NCI-H345 (cell line): ENCODE measurements at places on chromosomes 5 and 9.
A peak's percentile ranks its signal among the peaks of the same experiment; 100 is the strongest.

DNA sequence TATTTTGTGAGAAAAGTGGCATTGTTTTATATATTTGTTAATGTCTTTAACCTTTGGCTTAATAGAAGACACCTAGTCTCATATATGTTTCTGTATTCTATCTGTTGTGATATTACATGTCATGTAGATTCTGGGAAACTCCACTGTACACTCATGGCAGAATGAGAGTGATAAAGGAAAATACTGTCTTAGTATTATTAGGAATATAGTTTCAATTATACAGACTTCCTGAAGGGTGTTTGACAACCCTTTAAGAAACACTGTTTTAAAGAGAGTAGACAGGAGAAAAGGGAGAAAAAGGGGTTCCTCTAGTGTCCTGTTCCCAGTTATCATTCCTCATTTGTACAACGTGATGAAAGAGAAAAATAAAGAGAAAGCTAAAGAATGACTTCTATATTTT, 42.1 kb upstream of the SPEF2 start:
- DNase-seq = no peak

GRCh38 chr9:72615931-72616330, 94.5 kb downstream of the TMC1 start:
- no peak for DNase-seq

DNA sequence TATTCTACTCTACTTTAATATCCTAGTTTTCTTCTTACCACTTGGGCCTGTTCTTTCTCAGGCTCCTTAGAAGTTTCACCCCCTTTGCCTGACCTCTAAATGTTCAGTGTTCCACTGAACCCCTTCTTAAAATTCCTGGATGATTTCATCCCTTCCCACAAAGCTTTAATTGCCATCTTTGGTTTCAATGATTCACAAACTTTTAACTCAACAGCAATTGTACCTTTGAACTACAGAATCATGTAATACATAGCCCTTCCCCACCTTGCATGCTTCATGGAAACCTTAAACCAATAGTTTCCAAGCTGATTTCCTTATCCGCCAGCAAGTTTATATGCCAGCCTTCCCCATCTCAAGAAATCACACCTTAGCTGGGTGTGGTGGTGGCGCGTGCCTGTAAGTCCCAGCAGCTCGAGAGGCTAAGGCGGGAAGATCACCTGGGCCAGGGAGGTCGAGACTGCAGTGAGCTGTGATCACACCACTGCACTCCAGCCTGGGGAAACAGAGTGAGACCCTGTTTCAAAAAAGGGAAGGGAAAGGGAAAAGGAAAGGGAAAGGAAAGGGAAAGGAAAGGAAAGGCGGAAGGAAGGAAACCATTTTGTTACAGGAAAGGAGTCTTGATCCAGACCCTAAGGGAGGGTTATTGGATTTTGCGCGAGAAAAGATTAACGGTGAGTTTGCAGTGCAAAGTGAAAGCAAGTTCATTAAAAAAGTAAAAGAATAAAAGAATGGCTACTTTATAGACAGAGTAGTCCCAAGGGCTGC, 1023.7 kb upstream of the DMAC1 start:
- no peak for DNase-seq

GRCh38 chr5:172544371-172545095, 90.2 kb upstream of the SH3PXD2B start:
- DNase-seq = peak; percentile 70

DNA sequence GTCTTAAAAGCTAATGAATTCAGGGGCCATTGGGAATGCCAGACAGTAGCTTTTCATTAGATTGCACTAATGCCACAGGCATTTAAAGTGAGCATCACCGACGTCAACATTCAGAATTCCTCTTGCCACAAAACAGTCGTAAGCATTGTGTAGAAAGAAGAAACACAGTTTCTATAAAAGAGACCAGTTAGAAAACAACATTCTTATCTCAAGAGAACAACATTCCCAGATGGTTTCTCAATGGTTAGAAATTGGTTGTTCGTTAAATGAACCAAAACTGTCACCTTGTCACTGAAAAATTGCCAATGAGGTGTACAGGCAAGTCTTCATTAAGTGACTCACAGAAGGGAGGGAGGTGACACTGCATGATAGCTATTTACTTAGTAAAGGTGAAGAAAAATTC, 401.6 kb upstream of the PRR16 start:
- no peak for DNase-seq

DNA sequence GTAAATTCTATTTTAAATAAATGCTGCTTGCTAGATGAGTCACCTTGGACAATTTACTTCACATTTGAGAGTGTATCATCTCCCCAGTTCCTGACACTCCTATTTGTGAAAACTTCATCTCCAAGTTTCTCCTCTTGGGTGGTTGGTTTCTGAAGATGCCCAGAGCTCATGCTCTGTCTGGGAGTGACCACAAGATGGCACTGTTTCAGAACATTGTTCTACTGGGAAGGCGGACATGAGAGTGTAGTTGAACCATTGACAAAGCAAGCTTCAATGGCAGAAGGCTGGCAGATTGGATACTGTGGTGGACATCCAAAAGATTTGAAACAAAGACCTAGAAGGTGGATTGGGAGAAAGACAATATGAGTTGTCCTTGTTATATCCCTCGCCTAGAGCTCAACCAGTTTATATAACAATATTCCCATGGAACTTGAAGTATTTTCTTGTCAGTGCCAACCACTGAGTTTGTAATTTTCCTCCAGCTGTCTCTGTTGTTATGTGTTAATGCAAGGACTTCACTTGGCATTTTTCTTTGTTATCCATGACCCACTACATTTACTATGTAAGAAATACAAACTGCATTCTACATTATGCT, 234.3 kb upstream of the ANKH start:
- peak; percentile 18 for DNase-seq

DNA sequence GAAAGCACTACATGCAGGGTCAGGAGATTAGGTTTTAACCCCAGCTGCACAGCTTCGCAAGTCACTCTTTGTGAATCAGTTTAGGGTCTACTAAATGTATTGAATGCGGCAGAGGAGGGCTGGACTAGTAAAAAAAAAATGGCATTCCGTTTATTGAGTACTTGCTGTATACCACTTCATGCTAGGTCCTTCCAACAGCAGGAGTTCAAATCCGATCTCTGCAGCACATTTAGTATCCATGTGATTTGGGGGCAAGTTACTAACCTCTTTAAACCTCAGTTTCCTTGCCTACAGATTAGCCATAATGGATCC, 204.4 kb downstream of the SNCAIP start:
- no peak for DNase-seq

DNA sequence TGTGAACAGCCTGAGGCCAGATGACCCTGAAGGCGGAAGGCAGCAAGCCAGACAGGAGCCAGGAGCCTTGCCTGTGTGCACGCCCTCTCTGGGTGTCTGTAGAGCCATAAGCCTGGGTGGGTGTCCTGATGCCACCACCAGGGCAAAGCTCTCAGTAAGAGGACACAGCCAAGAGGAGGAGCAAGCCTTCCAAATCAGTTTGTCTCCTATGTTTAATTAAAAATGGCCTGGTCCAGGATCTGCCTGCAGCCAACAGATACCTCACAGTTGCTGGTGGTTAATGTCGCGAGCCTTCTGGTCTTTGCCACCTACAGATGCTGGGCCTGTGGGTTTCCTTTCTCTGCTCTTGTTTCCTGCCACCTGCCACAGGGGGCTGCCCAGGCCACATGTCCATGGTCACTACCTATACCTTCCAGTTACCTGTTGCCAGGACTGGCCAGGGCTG, 56.9 kb downstream of the SYK start:
- DNase-seq = no peak
